WTC11 (cell line): ENCODE measurements at places on chromosomes 4 and X. TPM values are rescaled to one million over a fixed set of nuclear protein-coding genes. Genes with fewer than 3 reads are reported as not detected.

- DNase-seq: no peak
Observed at GRCh38 chrX:13252726-13253125, 67.1 kb downstream of the ATXN3L start.

DNA sequence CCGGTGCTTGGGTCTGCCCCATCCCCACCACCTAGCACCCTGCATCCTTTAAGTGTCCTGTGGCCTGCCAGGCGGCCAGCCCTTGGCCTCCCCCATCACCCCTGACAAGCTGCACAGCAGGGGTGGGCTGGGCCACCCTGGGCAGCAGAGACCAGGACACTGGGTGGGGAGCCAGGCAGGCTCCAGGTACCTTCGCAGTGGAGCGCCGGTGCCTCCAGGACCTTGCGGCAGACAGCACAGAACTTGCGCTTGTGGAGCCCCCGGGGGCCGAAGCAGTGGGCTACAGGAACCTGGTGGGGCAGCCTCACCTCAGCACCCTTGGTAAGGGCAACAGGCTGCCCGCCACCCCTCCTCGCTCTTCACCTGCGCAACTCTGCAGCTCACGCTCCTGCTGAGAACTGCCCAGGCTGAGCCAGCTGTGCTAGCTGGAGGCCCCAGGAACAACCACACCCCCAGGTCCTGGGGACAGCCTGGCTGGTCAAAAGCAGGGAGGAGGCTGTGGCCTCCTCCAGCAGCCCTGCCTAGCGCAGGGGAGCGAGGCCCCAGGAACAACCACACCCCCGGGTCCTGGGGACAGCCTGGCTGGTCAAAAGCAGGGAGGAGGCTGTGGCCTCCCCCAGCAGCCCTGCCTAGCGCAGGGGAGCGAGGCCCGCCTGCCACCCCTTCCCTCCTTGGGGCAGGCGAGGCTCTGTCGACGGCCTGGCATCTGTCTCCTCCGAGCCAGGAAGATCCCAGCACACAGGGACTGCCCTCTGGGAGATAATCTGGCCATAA, 4.6 kb downstream of the DGKQ start:
- DNase-seq: no peak

GRCh38 chrX:1500701-1501624, 36.0 kb downstream of the P2RY8 start:
- no peak for DNase-seq

DNA sequence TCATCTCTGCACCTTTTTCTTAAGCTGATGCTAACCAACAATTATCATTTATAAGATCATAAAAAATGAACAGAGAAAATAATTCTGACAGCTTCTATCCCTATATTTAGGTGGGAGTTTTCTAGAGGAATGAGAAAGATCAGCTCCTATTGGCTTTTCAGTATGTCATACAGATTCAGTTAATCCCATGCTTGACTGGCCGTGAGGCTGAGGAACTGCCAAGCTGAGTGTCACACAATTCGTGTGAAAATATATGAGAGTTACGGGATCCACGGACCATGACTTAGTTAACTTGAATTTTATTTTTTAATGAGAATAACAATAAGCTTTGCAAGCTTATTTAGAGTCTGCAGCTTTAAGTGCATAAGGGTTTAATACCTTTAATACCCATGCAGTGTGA, 37.5 kb downstream of the PHEX start:
- no peak for DNase-seq

- no peak for DNase-seq
Observed at GRCh38 chr4:87018753-87019152, 83.9 kb downstream of the AFF1 start.

GRCh38 chr4:138063581-138063980, 178.6 kb downstream of the SLC7A11 start:
- no peak for DNase-seq

DNA sequence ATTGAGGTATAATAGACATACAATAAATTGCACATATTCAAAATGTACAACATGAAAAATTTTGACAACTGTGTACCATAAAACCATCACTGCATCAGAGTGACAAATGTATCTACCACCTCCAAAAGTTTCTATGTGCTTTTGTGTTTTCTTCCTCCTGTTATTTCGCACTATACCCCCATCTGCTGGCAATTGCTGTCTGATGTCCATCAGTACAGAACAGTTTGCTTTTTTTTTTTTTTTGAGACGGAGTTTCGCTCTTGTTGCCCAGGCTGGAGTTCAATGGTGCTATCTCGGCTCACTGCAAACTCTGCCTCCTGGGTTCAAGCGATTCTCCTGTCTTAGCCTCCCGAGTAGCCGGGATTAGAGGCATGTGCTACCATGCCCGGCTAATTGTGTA, 154.3 kb upstream of the GIMD1 start:
- DNase-seq: no peak

DNA sequence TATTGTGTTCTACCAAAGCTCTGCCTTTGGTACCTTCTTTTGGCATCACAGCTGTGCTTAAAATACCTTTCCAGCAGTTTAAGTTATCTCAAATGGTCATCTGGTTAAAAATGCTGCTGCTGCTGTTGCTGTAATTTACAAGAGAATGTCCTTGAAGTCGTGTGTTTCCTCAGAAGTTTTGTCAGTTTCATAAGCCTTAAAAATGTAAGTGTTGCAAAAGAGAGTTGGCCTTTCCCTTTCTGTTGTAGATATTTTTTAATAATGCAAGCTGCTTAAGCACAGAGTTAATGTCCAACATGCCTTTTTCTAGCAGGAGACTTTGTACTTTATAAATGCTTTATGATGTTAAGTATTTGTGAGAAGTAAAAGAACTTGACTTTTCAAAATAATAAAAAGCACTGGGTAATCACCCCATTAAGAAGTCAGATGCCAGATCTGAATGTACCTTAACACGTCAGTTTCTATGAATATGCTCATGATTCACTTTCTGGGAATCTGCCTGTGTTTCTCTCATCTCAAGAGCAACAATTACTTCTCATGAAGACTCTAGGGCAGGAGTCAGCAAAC, 35.3 kb upstream of the TENM3 start:
- DNase-seq: no peak

DNA sequence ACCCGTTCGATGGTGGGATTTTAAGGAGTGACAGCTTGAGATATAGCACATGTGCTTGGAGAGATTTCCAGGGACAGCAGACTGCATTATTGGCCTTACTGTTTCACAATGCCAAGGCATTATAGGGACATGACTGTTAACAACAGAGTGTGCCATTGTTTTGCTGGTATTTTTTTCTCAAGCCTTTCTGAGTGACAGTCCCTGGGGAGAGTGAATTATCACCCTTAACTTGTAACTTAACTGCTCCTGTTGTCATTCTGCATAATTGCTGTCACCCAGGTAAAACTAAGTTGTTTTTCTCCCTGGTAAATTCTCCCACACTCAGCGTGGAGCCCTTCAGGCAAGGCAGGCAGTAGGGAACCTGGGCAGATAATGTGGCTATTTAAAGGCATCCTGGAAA, 989.2 kb upstream of the LCORL start:
- DNase-seq: no peak

- peak; percentile 73 for DNase-seq
Observed at GRCh38 chr4:47031011-47031678, at the start of gene GABRB1. Gene GABRB1, plus strand, starts transcription at chr4:47031567.

GRCh38 chrX:9141496-9141895, 107.6 kb upstream of the FAM9B start:
- no peak for DNase-seq

GRCh38 chr4:81682492-81682891, 210.8 kb upstream of the RASGEF1B start:
- no peak for DNase-seq

GRCh38 chr4:38072578-38072977, 112.4 kb downstream of the PTTG2 start:
- DNase-seq: no peak

GRCh38 chr4:155959417-155959816, 5.8 kb upstream of the CTSO start:
- DNase-seq: no peak

GRCh38 chrX:2666491-2666890, 24.6 kb upstream of the CD99 start:
- no peak for DNase-seq

DNA sequence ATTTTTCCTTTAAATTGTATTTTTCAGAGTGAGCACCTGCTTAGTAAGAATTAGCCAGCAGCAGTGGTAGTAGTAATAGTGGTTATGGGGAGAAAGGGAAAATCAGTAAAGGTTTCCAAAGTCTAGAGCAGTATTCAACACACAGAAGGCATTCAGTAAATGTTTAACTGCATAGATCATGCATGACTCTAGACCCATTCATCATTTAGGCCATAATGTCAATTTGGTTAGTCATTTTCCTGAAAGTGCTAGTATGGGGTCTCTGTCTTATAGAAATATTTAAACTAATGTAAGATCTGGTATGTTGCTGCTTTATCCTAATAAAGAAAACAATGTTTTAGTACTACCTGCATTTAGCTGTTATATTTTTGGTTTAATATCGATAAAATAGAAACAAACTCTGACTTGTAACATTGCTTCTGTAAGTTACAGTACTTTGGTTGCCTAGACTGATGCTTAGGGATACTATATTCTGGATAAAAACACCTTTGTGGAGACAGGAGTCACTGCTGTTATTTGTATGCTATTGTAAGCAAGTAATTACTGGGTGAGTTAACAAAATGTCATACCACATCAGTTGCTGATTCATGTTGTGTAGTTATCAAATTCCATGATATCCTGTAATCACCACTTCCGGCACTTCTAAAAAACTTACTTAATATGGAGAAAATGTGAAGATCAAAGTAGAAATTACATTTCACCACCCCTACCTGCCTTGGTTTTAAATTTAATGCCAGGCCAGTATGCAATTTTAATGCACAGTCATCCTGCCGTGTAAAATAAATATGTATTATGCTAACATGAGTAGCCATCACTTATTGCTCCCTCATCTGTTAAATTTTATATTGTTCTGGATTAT, 115.8 kb upstream of the BMPR1B start:
- no peak for DNase-seq

- DNase-seq: no peak
Observed at GRCh38 chr4:114077610-114078009, 98.2 kb upstream of the ARSJ start.

- DNase-seq: no peak
Observed at GRCh38 chrX:104183685-104184084, 17.4 kb downstream of the FAM199X start.

- DNase-seq: no peak
Observed at GRCh38 chr4:150087006-150087405, 8.8 kb downstream of the DCLK2 start.

DNA sequence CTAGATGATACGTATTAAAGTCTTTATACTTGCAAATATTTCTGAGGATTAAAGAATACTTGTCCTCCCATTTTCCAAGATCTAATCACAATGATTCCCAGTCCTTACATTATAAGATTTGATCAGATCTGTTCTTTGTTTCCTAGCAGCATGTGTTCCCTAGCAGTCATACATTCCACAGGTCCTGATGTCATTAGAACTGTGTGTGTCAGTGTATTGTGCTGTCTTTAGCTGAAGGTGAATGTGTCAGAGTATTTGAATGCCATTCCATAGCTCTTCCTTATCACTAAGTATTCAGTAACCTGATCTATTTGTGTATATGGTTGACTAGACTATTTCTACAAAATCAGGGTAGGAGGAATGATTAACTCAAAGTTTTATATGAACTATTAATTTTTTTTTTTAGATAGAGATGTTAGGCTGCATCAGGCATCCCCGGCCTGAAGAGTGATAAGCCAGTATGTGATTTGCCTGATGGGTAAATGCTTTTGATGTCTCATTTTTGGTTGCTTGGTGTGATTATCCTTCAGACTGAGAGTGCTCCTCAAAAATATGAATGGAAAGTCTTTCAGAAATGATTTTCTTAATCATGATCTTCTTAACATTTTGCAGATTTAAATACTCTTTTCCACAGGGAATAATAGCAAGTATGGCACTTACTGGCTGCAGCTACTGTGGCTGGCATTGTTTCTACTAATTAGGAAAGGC, 4.4 kb downstream of the ADGRL3 start:
- DNase-seq: no peak

GRCh38 chrX:138925330-138925729, 213.8 kb upstream of the FGF13 start:
- DNase-seq: no peak

DNA sequence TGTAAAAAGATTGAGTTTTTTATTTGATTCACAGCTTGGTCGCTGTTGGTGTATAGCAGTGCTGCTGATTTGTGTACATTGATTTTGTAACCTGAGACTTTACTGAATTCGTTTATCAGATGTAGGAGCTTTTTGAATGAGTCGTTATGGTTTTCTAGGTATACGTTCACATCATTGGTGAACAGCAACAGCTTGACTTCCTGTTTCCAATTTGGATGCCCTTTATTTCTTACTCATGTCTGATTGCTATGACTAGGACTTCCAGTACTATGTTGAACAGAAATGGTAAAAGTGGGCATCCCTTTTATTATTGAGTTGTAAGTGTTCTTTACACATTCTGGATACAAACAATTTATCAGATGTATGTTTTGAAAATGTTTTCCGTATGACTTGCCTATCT, 76.0 kb downstream of the ADGRG4 start:
- no peak for DNase-seq

- DNase-seq: no peak
Observed at GRCh38 chr4:88734403-88734949, 36.8 kb upstream of the NAP1L5 start.

GRCh38 chr4:91600301-91600700, 703.5 kb upstream of the GRID2 start:
- DNase-seq: no peak

- no peak for DNase-seq
Observed at GRCh38 chr4:6018331-6018730, at the start of gene C4orf50. Gene C4orf50, minus strand, starts transcription at chr4:6018431.

DNA sequence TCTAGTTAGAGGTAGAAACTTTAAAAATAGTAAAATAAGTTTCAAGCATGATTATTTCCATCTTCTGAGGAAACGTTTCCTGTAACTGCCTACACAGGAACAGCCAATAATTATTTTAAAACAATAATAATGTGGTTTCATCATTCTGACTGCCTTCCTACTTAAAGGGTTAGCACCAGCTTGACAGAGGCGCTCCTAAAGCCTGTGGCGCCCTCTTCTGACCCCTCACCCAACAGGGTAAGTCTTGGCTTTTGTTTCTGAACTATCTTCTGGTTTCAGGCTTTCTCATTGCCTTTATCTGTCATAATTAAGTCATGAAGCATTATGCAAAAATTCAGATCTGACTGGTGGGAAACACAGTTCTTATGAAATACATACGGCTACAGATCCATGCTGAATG, 96.7 kb downstream of the ITM2A start:
- DNase-seq: peak; percentile 45

N4BP2 gene
- 28.5 to 31.7 TPM (median 28.9 TPM) in 3 replicates for total RNA-seq

MORF4L2 gene
- 325 to 355 TPM (median 329 TPM) in 3 replicates for total RNA-seq

TCEAL5 gene
- total RNA-seq: 3.5 to 5.6 TPM (median 5.3 TPM) in 3 replicates

GPRIN3 gene
- total RNA-seq: 1.5 to 2.0 TPM (median 1.5 TPM) in 3 replicates

TXK gene
- total RNA-seq: 0.39 to 0.70 TPM (median 0.41 TPM) in 3 replicates

SMIM31 gene
- total RNA-seq: not detected in 3 replicates

TEX13A gene
- total RNA-seq: 0.17 TPM in 1 of 3 replicates, not detected in the others

SPANXA1 gene
- not detected in 3 replicates for total RNA-seq

CPLX1 gene
- total RNA-seq: 1.5 to 3.5 TPM (median 2.0 TPM) in 3 replicates

MAGEA9B gene
- total RNA-seq: 0.11 to 0.35 TPM (median 0.14 TPM) in 3 replicates

SRPX2 gene
- 0.24 to 0.62 TPM (median 0.34 TPM) in 3 replicates for total RNA-seq

SRPX gene
- total RNA-seq: 7.7 to 8.0 TPM (median 7.7 TPM) in 3 replicates

POU3F4 gene
- total RNA-seq: 3.3 to 3.6 TPM (median 3.6 TPM) in 3 replicates

METTL14 gene
- total RNA-seq: 49.7 to 53.1 TPM (median 51.1 TPM) in 3 replicates

SULT1B1 gene
- total RNA-seq: 0.02 to 0.14 TPM (median 0.04 TPM) in 3 replicates

SOX3 gene
- total RNA-seq: 16.3 to 19.8 TPM (median 19.5 TPM) in 3 replicates
